H4 (cell line): ENCODE measurements at places on chromosomes 7 and 10. TPM values are rescaled to one million over a fixed set of nuclear protein-coding genes. Genes with fewer than 3 reads are reported as not detected.

DNA sequence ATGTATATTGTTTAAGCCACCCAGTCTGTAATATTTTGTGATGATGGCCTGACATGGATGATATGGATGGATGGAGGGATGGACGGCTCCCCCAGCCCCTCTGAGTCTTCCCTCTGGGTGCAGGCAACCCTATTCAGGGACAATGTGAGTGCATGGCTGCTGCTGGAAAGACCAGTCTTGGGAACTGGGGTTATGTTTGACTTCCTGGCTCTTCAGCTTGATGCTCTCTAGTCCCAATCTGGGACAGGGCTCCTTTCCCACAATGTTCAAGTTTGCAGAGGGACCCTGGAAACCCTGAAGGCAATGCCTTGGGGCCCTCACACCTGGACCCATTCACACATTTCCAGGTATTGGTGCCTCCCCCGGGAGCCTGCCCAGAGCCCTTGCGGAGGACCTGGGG lies 52.3 kb upstream of the RET start:
- DNase-seq: no peak

GRCh38 chr7:2495418-2496299 lies 19.5 kb upstream of the GRIFIN start:
- DNase-seq: no peak

- DNase-seq: no peak
Observed at GRCh38 chr10:79052291-79053080, 16.3 kb upstream of the ZMIZ1 start.

- no peak for DNase-seq
Observed at GRCh38 chr10:72095195-72095594, 6.8 kb upstream of the SPOCK2 start.

The ICA1 gene
- 2.6 and 6.4 TPM in 2 replicates for total RNA-seq

DNA sequence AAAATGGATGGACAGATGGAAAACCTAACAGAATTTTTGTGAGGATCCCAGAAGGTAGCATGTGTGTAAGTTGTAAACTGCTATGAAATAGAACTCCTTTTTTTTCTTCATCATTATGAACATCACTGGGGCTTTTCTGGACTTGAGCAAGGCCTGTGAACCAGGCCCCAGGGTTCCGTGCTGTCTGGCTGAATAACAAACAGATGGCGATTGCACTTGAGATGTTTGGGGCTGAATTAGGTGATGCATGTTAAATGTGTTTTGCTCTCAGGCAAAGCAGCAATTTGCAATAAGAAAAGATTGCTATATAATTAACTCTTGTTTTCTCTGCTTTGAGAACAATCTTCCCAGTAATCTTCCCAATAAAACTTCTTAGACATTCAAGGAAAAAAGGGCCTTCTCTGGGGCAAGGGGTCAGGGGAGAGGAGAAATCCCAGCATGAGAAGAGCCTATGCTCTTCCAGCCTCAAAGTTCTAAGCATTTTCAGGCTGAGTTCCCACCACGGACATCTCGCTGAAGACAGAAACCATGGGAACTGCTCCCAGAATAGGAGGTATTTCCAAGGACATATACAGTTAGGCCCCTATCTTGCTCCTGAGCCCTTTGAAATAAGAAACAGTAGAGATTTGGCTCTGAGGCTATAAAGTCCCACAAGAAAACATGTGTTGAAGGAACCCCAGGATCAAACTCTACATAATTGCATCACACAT lies 98.7 kb downstream of the ITIH5 start:
- no peak for DNase-seq

DNA sequence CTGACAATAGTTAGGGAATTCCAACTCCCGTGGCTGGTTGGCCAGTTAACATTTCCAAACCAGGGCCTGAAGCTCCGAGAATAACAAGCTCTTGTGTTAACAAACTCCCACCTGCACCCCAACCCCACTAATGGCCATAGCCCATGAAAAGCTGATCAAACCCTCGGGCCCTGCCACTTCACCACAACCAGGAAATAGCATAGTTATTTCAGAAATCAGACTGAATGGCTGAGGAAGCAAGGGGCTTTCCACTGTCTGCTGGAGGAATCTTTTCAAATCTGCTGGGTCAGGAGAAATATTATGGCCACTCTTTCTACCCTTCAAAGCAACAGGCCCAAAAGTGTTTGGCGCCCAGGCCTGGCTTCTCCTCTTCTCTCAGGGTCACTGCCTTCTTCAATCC lies 145.6 kb downstream of the GLCCI1 start:
- no peak for DNase-seq

DNA sequence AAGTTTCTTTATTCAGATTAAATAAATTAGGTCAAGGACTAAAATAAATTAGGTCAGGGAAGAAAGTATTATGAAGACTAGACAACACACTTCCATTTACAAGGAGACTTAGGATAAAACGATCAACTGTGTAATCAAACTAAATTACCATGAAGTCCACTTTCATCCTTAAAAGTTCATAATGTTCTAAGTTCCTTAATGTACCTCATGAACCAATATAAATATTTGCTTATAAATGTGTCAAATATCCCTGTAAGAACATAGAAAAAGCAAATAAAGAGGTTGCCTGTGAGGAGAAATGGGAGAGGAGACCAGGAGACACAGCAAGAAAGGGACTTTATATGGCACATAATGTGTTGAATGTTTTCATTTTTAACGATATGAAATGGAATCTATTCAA lies 345.6 kb downstream of the PARD3 start:
- no peak for DNase-seq

The PAOX gene
- total RNA-seq: not detected in 2 replicates

The UNCX gene
- not detected in 2 replicates for total RNA-seq

- peak; percentile 86 for DNase-seq
Observed at GRCh38 chr10:68871731-68872342, 29.3 kb upstream of the DDX50 start.

DNA sequence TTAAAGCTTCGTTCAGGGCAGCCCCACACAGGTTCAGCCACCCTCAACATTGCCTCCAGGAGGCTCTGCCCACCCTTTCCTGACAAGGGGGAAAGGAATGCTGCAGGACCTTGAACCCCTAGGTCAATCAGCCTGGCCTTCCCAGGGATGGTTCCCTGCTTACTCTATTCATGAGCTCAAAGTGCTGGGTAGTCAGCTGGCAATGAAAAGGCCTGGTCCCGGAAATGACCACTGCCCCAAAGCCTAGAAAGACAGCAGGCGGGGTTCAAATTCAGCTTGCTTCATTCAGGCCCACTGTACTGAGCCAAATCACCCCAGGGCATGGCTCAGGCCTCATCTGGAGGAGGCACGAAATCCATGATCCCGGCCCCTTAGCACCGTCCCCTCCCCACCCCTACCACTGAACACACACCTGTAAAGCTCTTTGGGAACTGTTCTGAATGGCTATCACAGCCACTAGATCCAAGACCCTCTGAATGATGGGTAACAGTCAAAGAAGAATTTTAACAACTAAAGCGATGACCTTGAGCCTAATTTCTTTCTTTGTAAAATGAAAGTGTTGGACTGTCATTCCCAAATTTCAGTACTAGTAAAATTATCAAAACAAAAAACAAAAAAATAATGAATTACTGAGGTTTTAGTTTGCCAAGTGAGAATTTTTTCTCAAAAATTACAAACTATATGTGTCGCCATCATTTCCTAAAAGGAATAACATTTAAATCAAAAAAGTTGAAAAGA lies 1.0 kb downstream of the URGCP start:
- DNase-seq: no peak

The SYT15 gene
- total RNA-seq: 0.17 and 3.0 TPM in 2 replicates

GRCh38 chr7:32068411-32069101 lies 1.7 kb downstream of the PDE1C start:
- no peak for DNase-seq

DNA sequence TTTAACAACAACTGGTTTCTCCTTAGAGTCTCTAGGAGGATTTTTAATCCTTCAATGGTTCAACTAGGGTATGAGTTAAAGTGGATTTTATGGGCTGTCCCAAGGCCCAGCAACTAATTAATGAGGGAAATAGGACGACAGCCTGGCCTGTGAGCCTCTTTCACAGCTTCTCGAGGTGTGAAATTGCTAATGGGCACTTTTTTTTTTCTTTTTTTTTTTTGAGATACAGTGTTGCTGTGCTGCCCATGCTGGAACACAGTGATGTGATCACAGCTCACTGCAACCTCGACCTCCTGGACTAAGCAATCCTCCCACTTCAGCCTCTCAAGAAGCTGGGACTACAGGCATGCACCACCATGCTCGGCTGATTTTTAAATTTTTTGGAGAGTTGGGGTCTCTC lies 87.0 kb downstream of the MARCHF5 start:
- no peak for DNase-seq

DNA sequence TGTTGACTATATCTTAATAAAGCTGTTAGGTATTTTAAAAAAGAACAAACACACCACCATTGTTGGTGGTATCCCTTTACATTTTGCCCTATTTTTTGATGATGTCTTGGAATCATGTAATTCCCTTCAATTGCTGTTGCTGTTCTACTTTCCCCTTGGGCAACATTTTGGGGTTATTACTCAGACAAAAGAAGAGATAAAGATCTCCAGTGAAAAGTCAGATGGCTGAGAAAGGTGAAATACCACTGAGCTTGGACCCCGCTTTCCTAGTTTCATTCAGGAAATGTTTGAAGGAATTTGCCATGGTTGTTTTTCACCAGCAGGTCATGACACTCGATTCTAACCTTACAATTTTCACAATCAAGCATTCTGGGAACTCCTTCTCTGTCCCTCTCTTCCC lies 84.6 kb downstream of the MACC1 start:
- DNase-seq: no peak

DNA sequence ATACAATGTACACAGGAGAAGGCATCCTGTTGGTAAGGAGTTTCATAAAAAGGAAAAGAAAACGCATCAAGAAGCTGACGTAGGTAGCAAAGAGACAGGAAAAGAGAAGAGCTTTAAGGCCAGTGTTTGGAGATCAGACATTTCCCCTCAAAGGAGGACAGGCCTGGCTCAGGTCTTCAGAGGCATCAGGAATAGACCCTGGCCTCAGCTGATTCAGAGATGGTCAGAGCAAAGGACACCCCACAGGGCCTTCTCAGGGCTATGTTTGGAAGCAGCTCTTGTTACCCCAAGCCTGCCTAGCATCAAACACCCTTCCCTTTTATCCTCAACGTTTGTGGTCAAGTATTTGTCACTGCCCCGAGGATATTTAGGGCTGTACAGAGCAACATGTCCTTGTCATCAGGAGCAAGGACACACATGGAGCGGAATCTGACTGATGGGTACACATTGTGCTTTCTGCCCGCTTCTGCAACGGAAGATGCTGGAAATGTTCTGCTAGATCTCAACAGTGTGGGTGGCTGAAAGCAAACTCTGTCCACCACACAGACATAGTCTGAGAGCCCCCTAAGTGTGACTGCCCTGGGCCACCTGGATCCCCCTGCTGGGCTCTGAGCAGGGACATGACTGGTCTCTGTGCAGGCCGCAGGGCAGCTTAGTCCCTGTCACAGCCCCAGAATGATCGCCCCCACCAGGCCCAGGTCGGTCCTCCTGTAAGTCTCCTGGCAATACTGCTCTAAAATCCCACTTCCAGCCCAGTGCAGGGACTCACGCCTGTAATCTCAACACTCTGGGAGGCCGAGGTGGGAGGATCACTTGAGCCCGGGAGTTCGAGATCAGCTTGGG lies 1.0 kb upstream of the ZDHHC4 start:
- DNase-seq: no peak

The NPTX2 gene
- not detected in 2 replicates for total RNA-seq

The ZKSCAN5 gene
- total RNA-seq: 13.6 and 14.7 TPM in 2 replicates

DNA sequence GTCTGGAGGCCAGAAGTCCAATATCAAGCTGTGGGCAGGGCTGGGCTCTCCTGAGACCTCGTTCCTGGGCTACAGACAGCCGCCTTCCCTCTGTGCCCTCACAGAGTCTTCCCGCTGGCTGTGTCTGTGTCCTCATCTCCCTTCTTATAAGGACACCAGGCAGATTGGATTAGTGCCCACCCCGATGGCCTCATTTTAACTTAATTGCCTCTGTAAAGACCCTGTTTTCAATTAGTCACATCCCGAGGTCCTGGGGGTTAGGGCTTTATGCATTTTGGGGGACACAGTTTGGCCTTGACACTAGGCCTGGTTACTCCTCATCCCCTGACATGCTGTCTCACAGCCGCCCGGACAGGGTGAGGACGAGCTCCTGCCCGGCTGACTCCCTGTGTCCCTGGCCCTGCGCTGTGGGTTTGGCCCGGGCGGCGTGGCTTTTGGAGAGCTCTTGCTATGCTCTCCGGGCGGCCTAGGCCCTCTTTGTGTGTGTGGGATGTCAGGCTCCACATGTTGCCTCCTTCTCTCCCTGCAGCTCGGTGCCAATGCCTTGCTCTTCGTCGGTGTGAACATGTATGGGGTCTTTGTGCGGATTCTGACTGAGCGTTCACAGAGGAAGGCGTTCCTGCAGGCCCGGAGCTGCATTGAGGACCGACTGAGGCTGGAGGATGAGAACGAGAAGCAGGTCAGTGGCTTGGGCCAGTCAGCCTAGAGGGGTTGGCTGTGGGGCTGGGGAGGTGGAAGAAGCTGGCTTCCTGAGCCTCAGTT lies 18.2 kb downstream of the ADCY1 start:
- no peak for DNase-seq

- DNase-seq: peak; percentile 32
Observed at GRCh38 chr7:124201768-124202349, 169.0 kb upstream of the TMEM229A start.

GRCh38 chr10:6595499-6595898 lies 15.4 kb upstream of the PRKCQ start:
- DNase-seq: no peak

The CTAGE8 gene
- 0.16 and 0.17 TPM in 2 replicates for total RNA-seq

The MUC12 gene
- total RNA-seq: 0.54 and 1.0 TPM in 2 replicates
